Fibroblast of upper back skin (primary cell): ENCODE measurements at places on chromosomes 16 and 17.

- DNase-seq: no peak
Observed at GRCh38 chr17:78225088-78225865, 6.2 kb upstream of the TMEM235 start.

DNA sequence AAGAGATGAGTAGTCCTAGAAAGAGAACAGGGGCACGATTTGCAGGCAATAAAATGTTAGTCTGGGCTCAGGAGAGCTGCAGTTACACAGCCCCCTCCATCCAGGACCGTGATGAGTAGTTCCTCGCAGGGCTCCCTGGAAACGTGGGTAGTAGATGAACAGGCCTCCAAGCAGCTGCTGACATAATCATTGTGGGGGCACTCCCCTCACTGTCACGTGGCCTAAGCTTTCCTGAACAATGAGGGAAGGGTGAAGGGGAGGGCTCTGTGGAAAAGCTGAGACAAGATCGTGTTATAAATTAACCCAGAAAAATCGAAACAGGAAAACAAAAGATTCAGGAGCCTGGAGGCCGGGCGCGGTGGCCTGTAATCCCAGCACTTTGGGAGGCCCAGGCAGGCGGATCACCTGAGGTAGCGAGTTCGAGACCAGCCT lies 1.3 kb upstream of the PER1 start:
- DNase-seq: peak; percentile 97

GRCh38 chr17:80960797-80961452 lies 30.7 kb upstream of the CHMP6 start:
- DNase-seq: no peak

DNA sequence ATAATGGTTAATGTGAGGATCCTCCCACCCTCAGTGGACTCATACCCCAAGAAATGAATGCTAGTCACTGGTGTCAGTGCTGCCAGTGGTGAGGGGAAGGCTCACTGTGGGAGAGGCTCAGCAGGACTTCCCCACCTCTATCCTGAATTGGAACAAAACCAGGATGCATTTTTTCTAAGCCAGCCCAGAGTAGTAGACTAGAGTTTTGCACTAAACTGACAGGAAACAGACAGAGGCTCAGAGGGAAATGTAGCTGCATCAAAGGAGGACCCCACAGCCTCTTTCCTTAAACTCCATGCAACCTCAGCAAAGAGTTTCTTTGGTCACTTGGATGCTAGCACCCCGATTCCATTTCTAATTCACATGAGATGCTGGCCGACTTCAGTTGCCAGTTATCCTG lies 10.7 kb upstream of the SKAP1 start:
- peak; percentile 7 for DNase-seq

DNA sequence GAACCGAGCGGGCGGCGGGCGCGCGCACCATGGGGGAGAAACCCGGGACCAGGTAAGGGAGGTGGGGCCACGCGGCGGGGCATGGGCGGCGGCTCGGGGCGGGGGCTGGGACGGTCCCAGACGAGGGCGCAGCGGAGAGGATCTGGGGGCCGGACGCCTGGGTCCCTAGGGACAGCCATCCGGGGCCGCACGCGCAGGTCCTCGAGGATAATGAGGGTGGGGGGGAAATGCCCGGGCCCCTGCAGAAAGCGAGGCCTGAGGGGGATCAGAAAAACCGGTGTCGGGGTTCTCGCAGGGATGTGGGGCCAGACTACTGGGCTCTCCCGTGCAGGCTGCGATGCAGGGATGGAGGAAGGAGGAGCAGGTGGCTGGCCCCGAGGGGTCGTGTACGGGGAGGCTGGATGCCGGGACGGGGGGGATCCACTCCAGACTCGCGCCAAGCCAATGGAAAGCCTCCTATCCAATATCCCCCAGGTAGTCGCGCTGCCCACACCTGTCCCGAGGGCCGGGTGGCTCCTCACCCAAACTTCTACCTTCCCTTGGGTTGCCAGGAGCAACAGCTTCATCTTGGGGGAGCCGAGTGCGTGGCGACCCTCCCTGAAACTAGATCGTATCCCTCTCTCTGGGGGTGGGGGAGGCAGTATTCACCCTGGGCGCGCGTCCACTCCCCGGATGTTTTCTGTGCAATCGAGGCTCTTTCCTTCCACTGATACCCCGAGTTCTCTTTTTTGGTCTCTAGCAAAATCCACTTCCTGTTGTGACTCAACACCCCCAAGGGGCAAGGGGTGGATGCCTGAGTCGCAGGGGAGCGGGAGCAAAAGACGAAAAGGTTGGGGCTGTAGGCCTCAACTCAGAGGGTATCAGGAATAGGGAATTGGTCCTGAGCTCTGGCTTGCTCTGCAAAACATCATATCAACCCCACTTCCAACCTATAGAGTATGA lies 532 bp downstream of the ARRB2 start:
- DNase-seq: no peak

DNA sequence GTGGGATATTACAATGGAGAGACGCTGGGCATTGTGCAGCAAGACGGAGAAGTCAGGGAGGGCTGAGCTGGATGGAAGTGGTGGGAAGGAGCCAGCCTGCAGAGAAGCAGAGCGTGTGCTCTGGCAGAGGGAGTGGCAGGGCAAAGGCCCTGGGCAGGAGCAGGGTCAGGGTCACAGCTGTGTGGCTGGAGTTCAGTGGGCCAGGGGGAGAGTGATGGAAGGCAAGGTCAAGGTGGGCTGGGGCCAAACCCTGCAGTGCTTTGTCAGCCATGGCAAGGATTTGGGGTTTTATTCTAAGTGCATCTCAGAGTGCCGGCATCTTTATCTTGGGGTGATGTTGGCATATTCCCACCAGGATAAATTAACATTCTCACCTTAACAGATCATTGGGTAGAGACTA lies 31.9 kb upstream of the C16orf78 start:
- no peak for DNase-seq
